ENCODE measurements at places on chromosomes 16 and 17. TPM values are rescaled to one million over a fixed set of nuclear protein-coding genes. Genes with fewer than 3 reads are reported as not detected.

RABEP1 gene
- 64.4 TPM for total RNA-seq

MYLK3 gene
- 0.26 TPM for total RNA-seq

MIS12 gene
- 11.2 TPM for total RNA-seq

NOD2 gene
- total RNA-seq = 0.26 TPM

PYY gene
- total RNA-seq = not detected

CD300LG gene
- not detected for total RNA-seq

GAN gene
- 5.6 TPM for total RNA-seq

ANKRD40CL gene
- not detected for total RNA-seq

SLC13A2 gene
- total RNA-seq = not detected

GAS2L2 gene
- not detected for total RNA-seq

WDR59 gene
- total RNA-seq = 14.9 TPM

CCDC154 gene
- 0.50 TPM for total RNA-seq

UBE2Z gene
- total RNA-seq = 55.2 TPM

OTOA gene
- not detected for total RNA-seq

CORO1A gene
- total RNA-seq = 0.26 TPM

OSGIN1 gene
- 6.6 TPM for total RNA-seq

CDK12 gene
- total RNA-seq = 19.3 TPM

RNF227 gene
- 1.8 TPM for total RNA-seq

FAAP100 gene
- total RNA-seq = 10.4 TPM

PPP1R27 gene
- total RNA-seq = under 0.01 TPM

NIP7 gene
- total RNA-seq = 20.0 TPM

MMP15 gene
- total RNA-seq = 2.1 TPM

CFAP97D1 gene
- under 0.01 TPM for total RNA-seq

GGT6 gene
- total RNA-seq = not detected

CSH2 gene
- total RNA-seq = not detected

DHRS13 gene
- total RNA-seq = 7.8 TPM

HSD17B2 gene
- total RNA-seq = 0.33 TPM

SLFN13 gene
- total RNA-seq = 2.1 TPM

ASPA gene
- 4.6 TPM for total RNA-seq

NECAB2 gene
- total RNA-seq = under 0.01 TPM

TP53TG3C gene
- total RNA-seq = not detected

DHX58 gene
- total RNA-seq = 18.3 TPM

GUCY2D gene
- not detected for total RNA-seq

NPIPA8 gene
- not detected for total RNA-seq

CX3CL1 gene
- not detected for total RNA-seq

TBC1D3 gene
- not detected for total RNA-seq

CDRT4 gene
- 0.77 TPM for total RNA-seq

GDPD1 gene
- total RNA-seq = 1.5 TPM

GINS3 gene
- total RNA-seq = 1.8 TPM

MSLN gene
- not detected for total RNA-seq

TMEM235 gene
- total RNA-seq = not detected

SLC6A2 gene
- not detected for total RNA-seq

PRKCB gene
- under 0.01 TPM for total RNA-seq

LDHD gene
- 4.5 TPM for total RNA-seq

CCL5 gene
- total RNA-seq = not detected

OR1A1 gene
- not detected for total RNA-seq

NPIPA1 gene
- total RNA-seq = 140 TPM

PPP1R1B gene
- 0.26 TPM for total RNA-seq

C1QBP gene
- total RNA-seq = 144 TPM
